ENCODE measurements at places on chromosomes 1 and 21. TPM values are rescaled to one million over a fixed set of nuclear protein-coding genes. Genes with fewer than 3 reads are reported as not detected.
A peak's percentile ranks its signal among the peaks of the same experiment; 100 is the strongest.

GRCh38 chr1:162587347-162587746 lies 25.8 kb downstream of the UAP1 start:
- no peak for DNase-seq

DNA sequence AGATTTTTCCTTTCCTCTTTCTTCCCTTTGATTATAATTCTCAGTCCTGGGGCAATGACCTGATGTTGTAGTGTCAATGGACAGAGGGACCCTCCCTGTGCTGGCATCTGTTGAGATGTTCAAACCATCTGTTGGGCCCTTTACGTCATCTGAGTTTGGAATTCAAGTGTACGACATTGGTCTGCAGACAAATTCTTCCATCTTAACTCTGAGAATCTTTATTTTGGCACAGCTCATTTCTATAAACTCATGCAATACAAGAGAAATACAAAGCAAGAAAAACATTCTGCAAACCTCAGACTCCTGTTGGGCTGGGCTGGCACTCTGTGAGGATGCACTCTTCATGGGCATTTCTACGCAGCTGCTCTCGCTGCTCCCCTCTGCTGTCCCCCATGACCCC lies 54.2 kb downstream of the IFI44 start:
- no peak for DNase-seq

DNA sequence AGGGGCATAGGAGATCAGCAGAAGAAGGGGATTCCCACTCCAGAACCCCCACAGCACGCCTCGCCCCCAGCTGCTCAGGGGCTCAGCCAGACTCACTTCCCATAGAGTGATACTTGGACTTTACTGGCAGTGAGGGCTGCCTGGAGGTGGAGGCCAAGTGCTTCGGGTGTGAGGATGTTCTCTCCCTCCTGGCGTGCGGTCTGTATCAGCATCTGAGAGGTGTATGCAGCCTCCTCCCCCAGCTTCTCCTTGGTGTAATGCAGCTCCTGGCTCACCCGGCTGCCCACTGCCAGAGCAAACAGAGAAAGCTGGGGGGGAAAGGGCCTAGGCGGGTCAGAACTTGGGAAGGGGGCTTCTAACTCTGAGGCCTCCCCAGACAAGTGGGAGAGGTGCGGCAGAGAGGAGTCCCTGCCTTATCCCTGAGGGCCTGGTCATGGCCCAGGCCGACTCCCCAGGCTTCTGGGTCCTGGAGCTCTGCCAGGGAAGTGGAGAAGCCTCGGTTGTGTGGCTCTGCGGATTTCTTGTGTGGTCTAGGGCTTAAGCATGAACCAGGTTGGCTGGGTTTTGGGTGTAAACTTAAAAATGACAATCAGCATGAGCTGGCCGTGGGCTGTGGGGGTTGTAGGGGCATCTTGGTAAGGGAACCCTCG lies 10.9 kb downstream of the PTCH2 start:
- DNase-seq, result no peak

- no peak for DNase-seq
Observed at GRCh38 chr1:61585714-61586113, 139.2 kb downstream of the TM2D1 start.

GRCh38 chr1:47555841-47556560 lies 118.2 kb downstream of the FOXD2 start:
- peak; percentile 12 for DNase-seq

GOLT1A gene
- total RNA-seq, result 0.45 TPM

LRRIQ3 gene
- 1.3 TPM for total RNA-seq

CD1E gene
- 0.92 TPM for total RNA-seq

ACP6 gene
- total RNA-seq, result 30.8 TPM

Measured in thyroid gland (tissue), 4 donors.